ENCODE measurements at places on chromosomes 1 and 21.

- no peak for DNase-seq
Observed at GRCh38 chr1:206023695-206024094, at the start of gene CTSE. TSS of gene CTSE (minus strand) at chr1:206023895. CDS start at chr1:206023791, 104 bp downstream.

GRCh38 chr1:166915042-166915441 lies 39.0 kb upstream of the TADA1 start:
- no peak for DNase-seq

DNA sequence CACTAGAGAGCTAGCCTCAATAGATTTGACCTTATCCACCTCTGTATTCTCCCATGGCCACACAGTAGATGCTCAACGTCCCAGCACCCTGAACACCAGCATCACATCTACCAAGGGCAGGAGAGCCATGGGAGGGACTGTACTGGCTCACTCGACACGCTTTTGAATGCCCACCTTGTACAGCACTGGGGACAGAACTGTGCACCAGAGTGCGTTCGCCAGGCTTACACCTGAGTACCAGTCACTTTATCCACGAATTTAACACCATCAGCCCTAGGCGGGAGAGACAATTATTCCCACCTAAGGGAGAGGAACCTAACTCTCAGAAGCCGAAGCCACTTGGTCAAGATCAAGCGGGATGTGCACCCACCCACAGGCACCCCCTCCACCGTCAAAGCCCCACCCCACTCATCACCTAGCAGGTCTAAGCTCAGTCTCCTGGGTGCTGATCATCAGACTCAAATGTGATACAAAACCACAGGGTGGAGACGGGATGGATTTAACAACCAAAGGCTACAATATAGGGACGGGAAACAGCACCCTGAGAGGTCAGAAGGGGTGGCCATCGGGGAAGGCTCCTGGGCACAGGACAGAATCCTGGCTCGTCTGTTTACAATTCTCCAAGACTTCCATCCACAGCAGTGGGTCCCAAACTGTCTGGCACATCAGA lies 110.5 kb downstream of the GLIS1 start:
- no peak for DNase-seq

GRCh38 chr1:221868593-221869303 lies 126.9 kb upstream of the DUSP10 start:
- no peak for DNase-seq

- no peak for DNase-seq
Observed at GRCh38 chr1:165570078-165570477, 26.3 kb downstream of the LRRC52 start.

- DNase-seq = no peak
Observed at GRCh38 chr1:86778569-86779239, 74.3 kb downstream of the SH3GLB1 start.

DNA sequence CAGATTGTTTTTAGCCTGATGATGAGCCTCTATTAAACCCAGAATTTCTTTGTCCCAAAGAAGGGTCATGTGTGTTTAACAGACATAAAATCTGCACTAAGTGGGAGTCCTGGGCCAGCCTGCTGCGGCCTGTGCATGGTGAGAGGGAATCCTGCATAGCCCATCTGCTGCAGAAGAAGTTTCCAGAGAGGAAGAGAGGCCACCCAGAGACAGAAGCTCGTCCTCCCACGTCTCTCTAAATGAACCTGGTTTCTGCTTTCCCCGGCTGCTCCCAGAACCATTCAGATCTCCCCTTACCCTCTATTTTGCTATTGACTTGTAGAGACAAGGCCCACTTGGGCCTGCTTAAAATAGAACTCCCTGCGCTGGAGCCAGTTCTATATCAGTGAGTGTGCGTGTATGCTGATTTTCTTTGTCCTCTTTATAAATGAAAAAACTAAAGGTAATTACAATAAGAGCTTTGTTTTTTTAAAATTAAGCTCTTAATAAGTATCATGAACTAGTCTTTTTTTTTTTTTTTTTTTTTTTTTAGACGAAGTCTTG lies 142.8 kb upstream of the RAB4A start:
- no peak for DNase-seq

GRCh38 chr1:45221716-45222115 lies 15.3 kb upstream of the ZSWIM5 start:
- no peak for DNase-seq

GRCh38 chr1:79588719-79589118 lies 582.2 kb upstream of the ADGRL4 start:
- no peak for DNase-seq

- no peak for DNase-seq
Observed at GRCh38 chr1:215287362-215287761, 204.8 kb downstream of the KCNK2 start.

DNA sequence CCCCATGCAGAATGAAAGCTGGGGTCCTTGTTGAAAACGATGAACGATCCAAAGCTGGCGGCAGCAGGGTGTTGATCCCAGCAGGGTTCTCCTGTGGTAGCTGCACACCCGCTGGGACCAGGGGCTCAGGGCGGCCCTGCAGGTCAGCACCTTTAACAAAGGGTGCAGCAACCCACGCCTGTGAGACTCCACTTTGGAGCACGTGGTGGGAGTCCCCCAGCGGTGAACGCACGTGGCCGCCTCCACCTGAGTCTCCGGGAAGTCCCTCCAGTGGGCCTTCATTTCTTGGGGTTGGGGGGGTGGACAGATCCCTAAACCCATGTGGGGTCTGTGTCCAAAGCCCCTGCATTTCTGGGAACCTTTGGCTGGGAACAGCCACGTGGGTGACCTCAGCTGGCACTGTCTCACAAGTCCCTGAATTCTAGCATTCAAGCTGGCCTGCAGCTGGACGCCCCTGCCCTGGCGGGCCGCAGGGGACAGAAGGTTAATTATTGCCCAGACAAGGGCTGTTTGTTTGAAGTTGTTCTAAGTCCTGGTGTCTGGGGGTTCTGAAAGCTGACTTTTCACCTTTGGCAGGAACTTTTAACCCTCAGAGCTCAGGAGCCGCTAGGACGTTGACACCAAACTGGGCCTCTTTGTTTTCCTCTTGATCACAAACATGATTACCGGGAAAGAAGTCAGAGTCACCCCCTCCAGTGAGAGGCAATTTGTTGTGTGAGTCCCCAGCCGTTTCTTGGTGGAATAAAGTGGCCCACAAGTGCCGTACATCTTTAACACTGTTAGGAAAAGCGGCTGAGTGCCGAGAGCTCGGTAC lies 64.5 kb downstream of the COL18A1 start:
- DNase-seq = no peak

DNA sequence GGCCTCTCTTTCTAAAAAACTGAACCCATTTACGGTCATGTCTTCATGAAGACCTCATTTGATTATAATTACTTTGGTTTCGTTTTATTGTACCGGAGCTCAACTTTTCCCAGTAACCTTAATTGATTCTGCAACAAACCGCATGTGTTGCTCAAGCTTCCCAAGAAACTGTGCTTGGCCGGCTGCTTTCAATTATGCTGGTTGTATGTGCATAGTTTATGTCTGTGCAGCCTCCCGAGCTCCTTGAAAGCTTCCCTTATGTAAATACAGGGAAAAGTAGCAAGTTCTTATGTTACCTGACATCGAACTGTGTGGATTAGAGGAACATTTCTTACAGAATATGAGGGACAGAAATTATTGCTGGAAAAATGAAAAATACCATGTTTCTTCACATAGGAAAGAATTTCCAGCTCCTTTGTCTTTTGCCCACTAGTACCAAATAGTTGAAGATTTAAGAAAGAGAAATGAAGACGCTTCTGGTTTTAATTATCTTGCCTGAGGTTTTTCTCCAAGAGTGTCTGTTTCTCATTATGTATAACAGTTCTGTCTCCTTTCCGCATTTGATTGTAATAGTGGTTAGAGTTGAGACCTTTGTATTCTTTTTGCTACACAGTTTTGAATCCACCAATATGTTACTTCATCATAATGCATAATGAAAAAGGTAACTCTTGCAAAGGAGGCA lies 2.1 kb downstream of the VCAM1 start:
- no peak for DNase-seq

All from stimulated activated CD8-positive, alpha-beta memory T cell treated with anti-CD3 and anti-CD28 coated beads, Interleukin-2, amount 100 ng/mL, for 1 hour (primary cell).